ENCODE measurements at places on chromosomes 7 and 10.

GRCh38 chr7:47536661-47537611 lies 45.0 kb downstream of the TNS3 start:
- DNase-seq = peak; percentile 67

- no peak for DNase-seq
Measured at GRCh38 chr10:48770561-48771089, 86.0 kb downstream of the WDFY4 start.

GRCh38 chr10:32949221-32949678 lies 8.8 kb downstream of the ITGB1 start:
- DNase-seq = no peak

DNA sequence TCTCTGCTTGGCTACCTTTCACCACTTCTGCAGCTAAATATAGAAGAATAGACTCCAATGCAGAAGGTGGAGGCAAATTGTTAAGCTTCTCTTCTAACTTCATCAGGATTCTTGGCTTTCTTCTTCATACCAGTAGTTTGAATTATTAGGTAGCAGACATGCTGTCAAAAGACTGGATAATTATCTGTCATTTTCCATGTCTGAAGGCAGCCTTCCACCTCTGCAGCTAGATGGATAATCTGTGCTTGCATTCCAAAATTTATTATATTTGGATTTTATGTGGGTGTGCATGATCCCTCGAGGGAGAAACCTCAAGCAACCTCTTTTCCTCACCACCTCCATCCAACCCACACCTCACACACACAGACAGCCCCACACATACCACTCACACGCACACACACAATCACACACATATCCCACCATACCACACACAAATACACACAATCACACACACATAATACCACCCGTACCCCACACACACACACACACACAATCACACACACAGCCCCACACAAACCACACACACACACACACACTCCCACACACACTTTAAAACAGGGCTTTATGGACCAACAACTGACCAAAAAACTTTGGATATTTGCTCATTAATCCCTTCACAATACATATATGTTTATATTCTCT lies 145.0 kb downstream of the C7orf25 start:
- DNase-seq = no peak

- DNase-seq = no peak
Measured at GRCh38 chr7:100674411-100675104, 1.0 kb downstream of the GNB2 start.

- no peak for DNase-seq
Measured at GRCh38 chr7:45626441-45627430, 52.6 kb downstream of the ADCY1 start.

- no peak for DNase-seq
Measured at GRCh38 chr10:101575580-101576210, 12.4 kb downstream of the POLL start.

DNA sequence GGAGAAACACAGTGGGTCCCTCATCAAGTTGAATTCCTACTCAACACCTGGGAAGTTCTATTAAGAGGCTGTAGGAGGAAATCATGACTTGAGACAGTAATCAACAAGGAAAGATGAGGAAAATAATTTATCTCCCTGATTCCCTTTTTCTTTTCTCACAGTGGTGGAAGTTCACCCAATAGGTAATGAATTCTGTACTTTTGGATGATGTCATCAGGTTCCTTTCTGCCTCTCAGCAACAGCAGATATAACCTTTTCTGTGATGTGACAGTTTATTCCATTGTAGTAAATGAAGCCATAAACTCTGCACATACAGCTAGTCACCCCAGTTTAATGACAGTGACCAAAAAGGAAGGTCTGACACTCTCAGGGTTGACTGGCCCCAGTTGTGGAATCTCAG lies 1265.0 kb downstream of the NXPH1 start:
- DNase-seq = no peak

- no peak for DNase-seq
Measured at GRCh38 chr10:48378675-48379074, 72.2 kb downstream of the MAPK8 start.

DNA sequence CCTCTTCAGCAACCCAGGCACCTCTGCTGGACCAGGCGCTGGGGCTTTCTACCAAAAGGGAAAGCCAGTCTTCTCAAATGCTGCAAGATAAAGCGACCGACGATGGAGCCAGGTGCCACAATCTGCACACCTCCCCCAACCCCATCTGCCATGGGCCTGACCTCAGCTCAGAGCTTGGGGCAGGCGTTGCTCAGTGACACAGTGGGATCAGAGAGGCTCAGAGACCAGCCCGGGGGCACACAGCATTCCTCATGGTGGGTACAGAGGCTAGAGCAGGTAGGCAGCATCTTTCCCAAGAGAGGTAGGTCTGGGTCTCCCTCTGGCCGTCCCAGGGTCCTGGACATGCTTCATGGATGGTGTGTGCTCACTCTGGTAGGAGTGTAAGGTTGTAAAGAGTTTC lies 56.3 kb downstream of the ZMIZ1 start:
- no peak for DNase-seq

- no peak for DNase-seq
Measured at GRCh38 chr7:112252691-112253090, 46.2 kb downstream of the ZNF277 start.

- peak; percentile 83 for DNase-seq
Measured at GRCh38 chr10:12710594-12711349, 290.7 kb downstream of the CCDC3 start.

DNA sequence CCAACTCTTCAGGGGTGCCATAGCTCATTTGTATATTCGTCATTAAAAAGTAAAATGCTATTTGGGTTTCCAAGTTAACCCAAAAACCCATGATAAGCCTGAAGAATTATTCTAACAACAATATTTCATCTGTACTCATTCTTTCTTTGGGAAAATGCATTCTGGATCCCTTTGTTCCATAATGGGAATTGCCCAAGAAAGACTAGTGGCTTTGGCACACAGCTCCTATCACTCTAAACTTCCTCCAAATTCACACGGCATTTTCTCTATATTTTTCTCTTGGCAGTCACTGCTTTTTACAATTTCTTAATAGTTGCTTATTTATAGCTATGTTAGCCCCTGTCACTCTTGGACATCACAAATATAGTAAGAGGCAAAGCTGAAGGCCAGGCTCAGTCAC lies 29.1 kb downstream of the CHCHD3 start:
- DNase-seq = no peak

DNA sequence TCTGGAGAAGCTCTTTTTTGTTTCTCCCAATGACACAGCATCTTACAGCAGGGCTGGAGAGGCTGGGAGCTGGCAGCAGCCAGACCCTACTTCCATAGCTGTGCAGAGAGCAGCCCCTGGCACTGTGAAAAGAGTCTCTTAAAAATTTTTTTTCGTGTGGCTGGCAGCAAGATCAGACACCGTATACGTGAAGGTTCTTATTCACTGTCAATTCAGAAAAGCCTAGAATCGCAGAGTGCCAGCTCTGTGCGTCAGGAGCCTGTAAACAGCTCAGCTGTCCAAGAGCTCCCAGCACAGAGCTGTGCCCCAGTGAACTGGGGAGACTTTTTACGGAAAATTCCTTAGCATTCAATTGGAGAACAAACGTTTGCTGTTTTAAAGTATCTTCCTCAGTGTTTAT lies 6.5 kb downstream of the BAG3 start:
- DNase-seq = no peak
